NCI-H1436 treated with DMSO at 0.1 percent for 48 hours (cell line): ENCODE measurements at places on chromosomes 6 and 20.

DNA sequence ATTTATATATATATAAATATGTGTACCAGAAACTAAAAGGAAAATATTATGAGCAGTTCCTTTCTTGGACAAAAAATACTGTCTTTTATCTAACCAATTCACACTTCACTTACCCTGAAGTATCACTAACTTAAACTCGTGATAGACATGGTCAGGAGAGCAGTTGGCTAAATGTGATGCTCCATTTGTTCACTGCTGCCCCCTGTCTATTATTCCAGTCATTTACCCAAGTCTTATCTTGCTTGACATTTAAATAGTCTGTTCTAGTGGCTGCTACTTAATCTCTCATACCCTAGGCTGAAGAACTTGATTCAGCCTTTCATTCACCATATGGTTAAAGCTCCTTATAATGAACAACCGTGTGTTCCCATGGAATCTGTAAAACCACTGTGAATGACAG is 789.6 kb upstream of the EYS start:
- DNase-seq: peak; percentile 2

- no peak for DNase-seq
These were observed 113.5 kb upstream of the PHACTR1 start for GRCh38 chr6:12602951-12603672.

- DNase-seq: no peak
These were observed 16.8 kb upstream of the AKIRIN2 start for GRCh38 chr6:87718662-87719433.

GRCh38 chr20:36959242-36959641 is 7.7 kb upstream of the SAMHD1 start:
- no peak for DNase-seq

DNA sequence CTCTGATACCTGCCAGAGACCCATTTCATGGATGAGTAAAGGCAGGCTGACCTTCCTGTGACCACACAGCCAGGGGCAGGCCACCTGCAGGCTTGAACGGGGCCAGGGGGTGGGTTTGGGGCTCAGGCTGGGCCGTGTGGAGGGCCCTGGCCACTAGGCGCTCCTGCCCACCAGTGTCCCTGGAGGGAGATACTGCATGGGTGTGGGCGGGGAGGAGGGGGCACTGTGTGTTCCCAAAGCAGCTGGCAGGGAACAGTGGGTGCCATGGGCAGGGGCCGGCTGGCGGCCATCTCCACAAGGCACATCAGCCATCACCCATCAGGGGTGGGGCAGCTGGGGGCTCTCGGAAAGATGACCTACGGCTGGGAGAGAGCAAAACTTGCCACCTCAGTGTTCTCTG is 15.4 kb downstream of the SRC start:
- DNase-seq: no peak

GRCh38 chr20:8780915-8781314 is 288.0 kb upstream of the PLCB4 start:
- no peak for DNase-seq
